Aorta (tissue), 5 donors: ENCODE measurements at places on chromosomes 3 and 15. TPM values are rescaled to one million over a fixed set of nuclear protein-coding genes. Genes with fewer than 3 reads are reported as not detected.

DNA sequence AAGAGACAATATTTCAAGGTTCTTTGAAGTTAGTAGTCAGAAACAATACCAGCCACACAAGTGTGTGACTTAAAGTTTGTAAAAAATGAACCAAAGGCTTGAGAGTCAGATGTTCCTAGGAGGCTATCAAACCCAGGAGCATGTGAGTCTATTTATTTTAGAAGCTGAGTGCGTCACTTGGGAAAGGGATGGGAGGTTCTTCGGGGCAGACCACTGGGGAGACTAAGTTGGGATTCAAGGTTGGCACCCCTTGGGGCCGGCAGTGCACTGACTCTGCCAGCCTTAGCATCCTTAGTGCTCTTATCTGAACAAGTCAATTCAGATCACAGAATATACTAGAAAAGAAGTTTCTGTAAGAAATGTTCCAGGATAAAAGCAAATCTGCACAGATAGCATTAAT is 50.1 kb upstream of the POLR2M start:
- DNase-seq: no peak

DNA sequence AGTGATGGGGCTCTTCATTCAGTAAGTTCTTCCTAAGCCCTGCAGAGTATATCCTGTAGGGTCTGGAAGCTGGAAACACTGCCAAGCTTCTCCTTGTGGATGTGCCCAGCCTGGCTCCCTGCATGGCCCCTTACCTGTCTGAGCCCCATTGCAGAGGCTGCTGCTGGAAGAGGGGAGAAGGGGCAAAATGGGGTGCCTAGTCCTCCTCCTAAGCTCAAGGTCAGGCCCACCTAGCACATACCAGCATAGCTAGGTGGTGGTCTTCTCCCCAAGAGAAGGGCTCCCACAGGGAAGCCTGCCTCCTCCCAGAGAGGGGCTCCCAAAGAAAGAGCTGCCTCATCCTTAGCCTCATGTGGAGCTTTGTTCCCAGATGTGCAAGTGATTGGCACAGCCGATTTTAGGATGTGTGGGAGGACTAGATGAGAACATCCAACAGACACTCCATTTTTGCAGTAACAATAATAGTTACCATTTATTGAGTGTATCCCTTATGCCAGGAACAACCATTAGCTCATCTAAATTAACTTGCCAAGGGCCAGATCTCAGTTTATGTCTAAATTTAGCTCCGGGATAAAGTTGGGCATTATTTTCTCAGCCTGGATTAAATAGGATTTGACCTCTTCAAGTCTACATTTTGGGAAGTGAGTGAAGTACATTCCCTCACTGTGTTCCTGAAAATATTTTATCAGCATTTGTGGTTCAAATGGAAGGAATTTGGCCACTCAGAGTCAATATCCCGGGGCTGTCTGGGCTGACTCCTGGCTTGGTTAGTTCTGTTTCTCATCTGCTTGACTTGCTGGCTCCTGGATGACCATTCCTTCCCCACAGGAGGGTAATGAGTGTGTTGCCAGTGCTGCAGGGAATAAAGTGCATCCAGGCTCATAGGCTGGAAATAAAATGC is 291.1 kb upstream of the ROPN1 start:
- peak; percentile 77 for DNase-seq

DNA sequence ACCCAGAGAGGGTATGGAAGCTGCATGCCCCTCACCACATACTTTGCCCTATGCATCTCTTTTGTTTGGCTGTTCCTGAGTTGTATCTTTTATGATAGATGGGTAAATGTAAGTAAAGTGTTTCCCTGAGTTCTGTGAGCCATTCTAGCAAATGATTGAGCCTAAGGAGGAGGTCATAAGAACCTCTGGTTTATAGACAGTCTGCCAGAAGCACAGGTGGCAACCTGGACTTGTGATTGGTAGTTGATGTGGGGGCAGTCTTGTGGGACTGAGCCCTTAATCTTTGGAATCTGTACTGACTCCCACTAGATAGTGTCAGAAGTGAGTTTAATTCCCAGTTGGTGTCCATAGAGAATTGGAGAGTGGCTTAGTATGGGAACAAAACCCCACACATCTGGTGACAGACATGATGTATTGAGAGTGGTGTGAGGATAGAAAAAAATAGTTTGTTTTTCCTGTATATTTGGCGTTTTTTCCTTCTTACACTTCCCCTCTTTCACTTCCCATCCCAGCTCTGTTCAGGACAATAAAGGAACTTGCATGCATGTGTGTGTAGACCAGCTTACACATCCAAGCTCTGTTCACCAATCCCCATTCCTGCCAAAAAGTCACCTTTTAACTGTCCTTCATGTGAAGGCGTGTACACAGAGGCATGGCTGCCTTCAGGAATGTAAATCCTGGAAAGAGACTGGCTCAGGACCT is 38.1 kb upstream of the SPPL2A start:
- DNase-seq: no peak

DNA sequence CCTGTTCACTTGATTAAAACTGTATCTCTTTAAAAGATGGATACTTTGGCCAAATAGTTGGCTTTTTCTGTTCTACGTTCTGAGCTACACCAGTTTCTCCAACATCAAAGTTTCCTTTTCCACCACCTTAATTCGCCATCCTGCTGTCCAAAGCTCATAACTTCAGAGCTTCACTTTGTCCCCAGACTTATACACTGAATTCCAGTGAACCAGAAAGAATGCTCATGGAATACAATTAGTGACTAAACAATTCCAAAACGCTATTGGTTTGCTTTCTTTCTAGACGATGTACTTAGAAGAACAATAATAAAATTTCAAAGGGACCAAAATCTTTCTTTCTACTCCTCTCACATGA is 23.2 kb downstream of the GPR15 start:
- no peak for DNase-seq

GRCh38 chr15:49088996-49089395 is 42.8 kb upstream of the SECISBP2L start:
- DNase-seq: no peak

- DNase-seq: no peak
These were observed 35.8 kb upstream of the UMPS start for GRCh38 chr3:124694486-124694885.

DNA sequence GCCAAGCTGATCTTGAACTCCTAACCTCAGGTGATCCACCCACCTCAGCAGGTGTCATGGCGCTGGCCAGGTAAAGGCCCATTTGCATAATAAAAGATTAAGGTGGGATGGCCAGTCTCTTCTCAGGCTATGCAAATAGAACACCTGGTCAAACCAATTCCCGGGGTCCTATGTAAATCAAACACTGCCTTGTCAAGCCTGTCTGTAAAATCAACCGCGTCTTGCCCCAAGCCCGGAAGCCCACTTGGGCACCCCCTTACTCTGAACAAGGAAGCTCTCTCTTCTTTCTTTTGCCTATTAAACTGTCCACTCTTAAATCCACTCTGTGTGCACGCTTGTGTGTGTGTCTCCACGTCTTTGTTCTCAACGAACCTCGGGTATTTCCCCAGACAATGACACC is 13.0 kb upstream of the POC1A start:
- DNase-seq: no peak

DNA sequence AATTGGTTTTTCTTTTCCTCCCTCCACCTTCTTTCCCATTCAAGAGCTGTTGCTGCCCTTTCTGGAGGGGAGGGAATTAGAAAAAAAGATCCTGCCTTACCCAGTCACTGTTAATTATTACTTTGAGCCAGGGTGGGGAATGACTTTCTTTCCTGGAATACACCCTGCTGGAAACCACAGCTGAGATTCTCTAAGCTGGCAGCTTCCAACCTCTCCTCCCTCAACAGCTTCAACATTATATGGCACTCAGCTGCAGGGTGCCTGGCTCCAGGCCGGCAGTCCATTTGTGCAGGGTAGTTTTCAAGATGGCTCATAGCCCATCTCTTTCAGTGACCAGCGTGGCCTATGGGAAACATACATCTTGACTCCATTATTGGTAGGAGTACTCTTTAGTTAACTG is 105.8 kb downstream of the UBE3A start:
- no peak for DNase-seq

GRCh38 chr3:190064112-190064511 is 56.6 kb downstream of the P3H2 start:
- no peak for DNase-seq

DNA sequence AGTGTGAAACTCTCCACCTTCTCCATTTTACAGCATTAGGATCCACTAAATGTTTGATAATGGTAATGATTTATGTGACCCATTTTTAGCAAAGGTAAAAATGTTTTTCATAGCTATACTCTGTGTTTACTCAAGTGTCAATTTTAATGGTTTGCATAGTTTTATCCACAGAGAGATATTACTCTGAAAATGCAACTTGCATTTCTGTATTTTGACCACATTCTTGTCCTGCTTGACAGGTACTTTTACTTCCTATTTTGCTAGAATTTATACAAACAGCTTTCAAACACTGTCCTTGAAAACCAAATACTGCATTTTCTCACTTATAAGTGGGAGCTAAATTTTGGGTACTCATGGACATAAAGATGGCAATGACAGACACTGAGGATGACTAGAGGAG is 62.9 kb downstream of the SERPINI1 start:
- no peak for DNase-seq

GRCh38 chr15:86570738-86571137 is 491.1 kb downstream of the AGBL1 start:
- no peak for DNase-seq

GRCh38 chr15:55774113-55774970 is 31.4 kb upstream of the PRTG start:
- DNase-seq: no peak

GRCh38 chr15:64690578-64691296 is 84.7 kb downstream of the RBPMS2 start:
- no peak for DNase-seq

DNA sequence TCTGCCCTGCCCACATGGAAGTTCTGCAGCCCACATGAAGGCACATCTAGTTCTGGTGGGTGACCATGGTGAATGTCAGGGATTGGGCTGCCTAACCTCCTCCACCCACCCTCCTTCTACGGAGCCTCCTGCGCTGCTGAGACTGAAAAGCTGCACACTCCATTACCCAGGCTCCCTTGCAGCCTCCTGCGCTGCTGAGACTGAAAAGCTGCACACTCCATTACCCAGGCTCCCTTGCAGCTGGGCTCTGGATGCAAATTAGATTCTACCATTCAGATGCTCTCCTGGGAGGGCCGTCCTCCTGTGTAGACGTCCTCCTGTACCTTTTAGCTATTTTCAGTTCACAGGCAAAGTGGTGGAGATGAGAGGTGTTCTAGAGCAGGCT is 32.1 kb downstream of the POMGNT2 start:
- no peak for DNase-seq

DNA sequence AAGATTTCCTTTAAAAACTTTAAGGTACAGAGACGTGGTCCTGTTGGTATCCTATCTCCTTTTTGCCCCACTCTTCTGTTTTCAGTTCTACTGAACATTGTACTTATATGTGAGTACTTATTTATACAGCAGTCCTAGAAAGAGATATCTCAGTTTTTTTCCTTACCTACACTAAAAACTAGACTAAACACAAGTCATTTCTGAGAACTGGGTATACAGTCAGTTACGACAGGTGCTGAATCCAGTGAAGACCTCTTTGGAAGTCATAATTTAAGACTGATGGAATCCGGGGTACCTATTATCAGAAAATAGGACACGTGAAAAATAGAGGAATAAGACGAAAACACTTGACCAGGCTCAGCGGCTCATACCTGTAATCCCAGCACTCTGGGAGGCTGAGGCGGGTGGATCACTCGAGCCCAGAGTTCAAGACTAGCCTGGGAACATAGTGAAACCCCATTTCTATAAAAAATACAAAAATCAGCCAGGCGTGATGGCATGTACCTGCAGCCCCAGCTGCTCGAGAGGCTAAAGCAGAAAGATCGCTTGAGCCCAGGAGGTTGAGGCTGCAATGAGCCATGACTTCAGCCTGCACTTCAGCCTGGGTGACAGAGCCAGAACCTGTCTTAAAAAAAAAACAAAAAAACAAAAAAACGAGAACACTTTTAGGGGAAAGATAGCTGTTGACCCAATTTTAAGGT is 76.3 kb downstream of the KLHL25 start:
- no peak for DNase-seq

GRCh38 chr3:112003321-112004080 is 4.8 kb downstream of the TAGLN3 start:
- DNase-seq: no peak

DNA sequence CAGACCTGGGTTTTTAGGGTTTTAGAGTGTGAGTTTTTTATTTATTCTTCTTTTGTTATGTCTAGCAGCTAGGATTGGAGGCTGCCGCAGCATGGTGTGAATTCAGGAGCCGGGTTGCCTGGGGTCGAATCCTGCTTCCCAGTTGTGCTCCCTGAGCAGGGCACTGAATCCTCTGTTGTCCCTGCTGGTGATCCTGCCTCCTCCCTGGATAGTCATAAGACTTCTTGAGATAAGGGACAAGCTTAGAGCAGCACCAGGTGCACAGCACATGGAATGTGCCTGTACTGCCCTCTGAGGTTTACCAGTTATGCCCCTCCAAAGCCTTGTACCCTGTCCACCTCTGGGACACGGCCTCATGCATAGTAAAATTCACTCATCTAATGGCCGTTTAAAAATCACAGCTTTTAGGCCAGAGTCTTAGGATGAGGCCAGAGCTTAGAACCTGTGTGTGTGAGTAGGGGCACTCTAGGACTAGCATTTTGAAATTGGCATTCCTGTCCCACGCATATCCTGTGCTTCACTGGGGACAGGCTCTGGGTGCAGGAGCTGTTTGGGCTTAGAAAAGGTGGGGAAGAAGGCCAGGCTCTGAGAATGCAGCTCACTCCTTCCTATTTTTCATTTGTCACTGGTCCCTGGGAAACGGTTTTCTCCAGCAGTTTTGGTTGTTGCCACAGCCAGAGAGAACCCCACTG is 47.7 kb downstream of the CHCHD6 start:
- no peak for DNase-seq

CCDC80 gene
- total RNA-seq: 1,615 TPM

SLC6A11 gene
- total RNA-seq: not detected

PCOLCE2 gene
- total RNA-seq: 106 TPM

RETNLB gene
- total RNA-seq: not detected

WDR93 gene
- not detected for total RNA-seq

PIERCE2 gene
- 2.7 TPM for total RNA-seq

IQCH gene
- total RNA-seq: 3.4 TPM
